ENCODE measurements at places on chromosomes 4 and X.

DNA sequence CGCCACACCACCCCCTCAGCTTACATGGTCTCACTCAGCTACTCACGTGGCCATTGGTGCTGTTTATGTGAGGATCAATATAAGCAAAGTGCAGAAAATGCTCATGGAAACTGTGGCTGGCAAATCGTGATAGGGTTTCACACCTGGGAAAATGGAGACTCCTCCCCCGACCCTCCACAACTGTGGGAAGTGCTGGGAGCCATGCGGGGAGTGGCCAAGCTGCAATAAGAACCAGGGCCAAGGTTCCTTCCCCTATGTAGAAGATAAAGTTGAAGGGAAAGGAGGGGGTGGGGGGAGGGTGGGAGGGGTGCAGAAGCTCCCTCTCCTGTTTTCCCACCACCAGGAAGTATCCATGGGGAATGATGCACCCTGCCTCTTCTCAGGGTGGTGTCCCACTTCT lies 145.5 kb upstream of the MAMLD1 start:
- DNase-seq, result no peak

- no peak for DNase-seq
Measured at GRCh38 chrX:31423609-31424189, 351.9 kb upstream of the FTHL17 start.

DNA sequence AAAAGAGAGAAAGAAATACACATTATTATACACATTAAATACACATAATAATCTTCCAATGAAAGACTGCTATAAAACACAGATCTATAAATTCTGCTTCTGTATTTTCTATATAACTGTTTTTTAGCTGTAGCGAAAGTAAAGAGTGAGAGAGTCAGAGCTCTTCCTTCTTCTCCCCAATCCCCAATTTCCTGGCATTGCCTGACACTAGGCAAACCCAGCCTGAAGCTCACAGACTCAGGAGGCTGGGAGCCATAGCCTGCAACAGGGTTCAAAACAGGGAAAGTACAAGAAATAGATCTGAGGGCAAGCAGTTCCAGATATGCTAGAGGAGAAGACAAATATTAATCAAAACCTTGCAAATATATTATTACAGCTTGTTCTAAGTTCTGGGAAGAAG lies 201.6 kb downstream of the HNRNPD start:
- no peak for DNase-seq

- DNase-seq, result no peak
Measured at GRCh38 chr4:66555301-66555700, 885.0 kb upstream of the EPHA5 start.

- DNase-seq, result no peak
Measured at GRCh38 chr4:85837439-85837733, 362.4 kb downstream of the ARHGAP24 start.

- DNase-seq, result no peak
Measured at GRCh38 chr4:189765736-189766135, 174.9 kb upstream of the FRG1 start.

DNA sequence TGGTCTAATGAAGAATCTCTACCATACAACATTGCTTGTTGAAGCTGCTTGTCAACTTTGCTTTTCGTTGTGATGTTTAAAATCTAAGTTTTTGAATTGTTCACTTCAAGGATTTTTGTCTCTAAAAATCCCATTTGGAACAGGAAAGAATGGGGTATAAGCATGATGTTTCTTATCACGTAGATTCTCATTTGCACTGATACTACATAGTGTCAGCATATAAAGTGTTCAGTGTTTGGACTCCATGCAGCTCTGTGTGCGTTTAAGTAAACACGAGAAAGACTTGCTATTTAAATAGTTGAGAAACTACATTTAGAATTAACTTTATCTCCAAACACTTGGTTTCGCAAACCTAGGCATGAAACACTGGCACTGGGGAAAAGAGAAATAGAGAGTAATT lies 452.5 kb downstream of the NKX6-1 start:
- DNase-seq, result no peak

DNA sequence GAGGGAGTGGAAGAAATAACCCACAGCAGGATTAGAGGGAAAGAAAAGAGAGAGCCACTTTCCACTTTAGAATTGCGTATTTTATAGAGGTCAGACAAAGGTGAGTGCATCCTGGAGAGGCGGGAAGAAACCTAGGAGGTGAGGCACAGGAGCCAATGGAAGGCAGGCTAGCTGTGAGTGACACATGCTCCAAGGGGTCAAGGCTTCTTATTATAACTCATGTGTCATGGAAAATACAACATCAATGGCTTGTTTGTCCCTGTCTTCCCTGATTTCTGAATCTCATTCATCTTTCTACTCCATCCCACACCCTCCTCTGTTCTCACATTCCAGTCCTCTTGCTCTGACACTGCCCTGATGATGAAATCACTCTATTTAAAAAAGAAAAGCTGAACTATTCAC lies 14.4 kb downstream of the ANXA3 start:
- no peak for DNase-seq

DNA sequence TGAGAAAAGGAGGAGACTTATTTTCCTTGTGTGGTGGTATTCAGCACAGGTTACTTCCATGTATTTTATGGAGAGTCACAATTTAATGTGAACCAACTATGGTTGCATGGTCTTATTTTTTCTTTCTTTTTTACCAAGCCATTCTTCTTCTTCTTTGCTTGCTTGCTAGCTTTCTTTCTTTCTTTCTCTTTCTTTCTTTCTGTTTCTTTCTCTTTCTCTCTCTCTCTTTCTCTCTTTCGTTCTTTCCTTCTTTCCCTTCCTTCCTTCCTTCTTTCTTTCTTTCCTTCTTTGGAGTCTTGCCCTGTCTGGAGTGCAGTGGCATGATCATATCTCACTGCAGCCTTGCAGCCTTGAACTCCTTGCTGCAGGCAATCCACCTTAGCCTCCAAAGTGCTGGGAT lies 68.9 kb downstream of the DOCK11 start:
- no peak for DNase-seq

GRCh38 chrX:103002576-103002975 lies 61.4 kb downstream of the BEX1 start:
- no peak for DNase-seq

DNA sequence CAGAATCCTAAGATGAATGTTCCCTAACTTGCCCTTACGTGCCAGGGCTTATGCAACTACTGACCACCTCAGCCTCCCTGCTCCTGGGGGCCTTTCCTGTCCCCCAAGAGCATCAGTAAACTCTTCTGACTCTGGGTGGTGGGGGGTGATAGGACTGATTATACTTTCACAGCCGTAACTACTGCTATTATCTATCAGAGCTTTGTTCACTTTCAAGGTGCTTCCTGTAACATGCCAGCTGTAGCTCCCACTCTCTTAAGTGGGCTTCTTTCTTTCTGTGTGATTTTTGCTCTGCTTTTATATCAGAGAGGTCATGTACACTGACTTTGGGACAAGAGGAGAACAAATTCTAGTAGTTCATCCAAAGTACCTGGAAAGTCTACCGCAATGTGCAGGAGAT lies 25.3 kb downstream of the SPINK2 start:
- DNase-seq, result no peak

GRCh38 chr4:96729641-96730040 lies 889.7 kb downstream of the PDHA2 start:
- DNase-seq, result no peak

- no peak for DNase-seq
Measured at GRCh38 chrX:74318672-74319071, 14.7 kb downstream of the ZCCHC13 start.
